ENCODE measurements at places on chromosomes 3 and 15.

- DNase-seq: peak; percentile 27
Observed at GRCh38 chr3:16945330-16945729, 60.6 kb downstream of the PLCL2 start.

DNA sequence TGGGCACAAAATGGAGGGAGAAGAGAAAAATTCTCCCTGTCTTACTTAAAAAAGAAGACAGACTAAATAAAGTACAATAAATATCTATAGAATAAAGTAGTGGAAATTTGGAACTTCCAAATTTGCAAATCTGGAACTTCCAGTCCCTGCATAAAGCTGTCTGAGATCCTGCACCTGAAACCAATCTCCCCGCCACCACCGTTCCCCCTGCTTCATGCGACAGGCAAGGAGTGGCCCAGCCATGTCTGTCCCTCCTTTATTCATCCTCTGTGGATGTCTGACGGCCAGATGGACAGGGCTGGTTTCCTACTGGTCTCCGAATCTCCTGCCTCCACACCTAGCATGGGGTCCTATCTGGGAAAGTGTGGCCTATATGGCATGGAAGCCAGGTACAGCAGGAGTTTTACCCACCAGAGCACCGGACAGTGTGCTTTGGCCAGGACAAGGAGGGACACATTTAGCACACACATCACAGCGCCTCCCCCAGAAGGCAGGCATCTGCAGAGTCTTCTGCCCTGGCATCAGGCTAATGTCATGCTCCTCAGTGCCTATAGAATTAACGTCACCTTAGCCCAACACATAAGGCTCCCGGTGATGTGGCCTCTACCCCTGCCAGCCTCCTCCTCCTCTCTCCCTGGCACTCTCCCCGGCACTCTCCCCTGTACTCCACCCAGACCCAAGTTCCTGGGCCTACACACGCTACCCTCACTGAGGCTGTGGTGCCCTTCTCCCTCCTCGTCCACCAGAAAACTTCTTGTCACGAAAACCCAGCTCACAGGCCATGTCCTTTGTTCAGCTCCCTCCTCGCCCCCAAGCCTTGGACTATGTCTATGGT, 170.8 kb downstream of the XXYLT1 start:
- DNase-seq: no peak

- no peak for DNase-seq
Observed at GRCh38 chr15:63044077-63044644, 1.6 kb downstream of the TPM1 start.

- DNase-seq: no peak
Observed at GRCh38 chr15:63826528-63826927, 7.2 kb downstream of the HERC1 start.

- no peak for DNase-seq
Observed at GRCh38 chr3:8938021-8938420, 25.3 kb downstream of the RAD18 start.

- DNase-seq: no peak
Observed at GRCh38 chr3:127915115-127915936, at the start of gene KBTBD12. KBTBD12 (plus strand) TSS chr3:127915232; CDS start chr3:127923062, 7,830 bp downstream.

- DNase-seq: no peak
Observed at GRCh38 chr3:87855616-87856015, 203.2 kb downstream of the CGGBP1 start.

DNA sequence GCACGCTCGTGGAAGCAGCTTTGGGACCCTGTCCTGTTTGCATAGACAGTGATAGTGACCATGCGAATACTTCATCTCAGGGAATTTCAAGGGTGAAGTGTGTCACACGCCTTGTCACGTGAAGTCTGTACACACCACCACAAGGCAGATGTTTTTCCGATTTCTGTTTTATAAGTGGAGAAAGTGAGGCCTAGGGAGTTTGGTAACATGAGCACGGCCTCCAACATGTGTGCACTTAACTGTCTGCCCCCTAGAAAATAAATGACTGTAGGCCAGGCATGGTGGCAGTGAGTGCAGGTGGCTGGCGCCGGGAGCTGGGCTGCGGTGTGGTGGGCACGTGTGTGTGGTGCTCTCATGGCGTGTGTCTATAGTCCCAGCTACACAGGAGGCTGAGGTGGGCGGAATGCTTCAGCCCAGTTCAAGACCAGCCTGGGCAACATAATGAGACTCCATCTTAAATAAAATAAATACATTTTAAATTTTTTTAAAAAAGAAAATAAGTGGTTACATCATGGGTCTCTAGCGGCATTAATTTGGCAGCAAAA, 42.0 kb downstream of the WHAMM start:
- no peak for DNase-seq

DNA sequence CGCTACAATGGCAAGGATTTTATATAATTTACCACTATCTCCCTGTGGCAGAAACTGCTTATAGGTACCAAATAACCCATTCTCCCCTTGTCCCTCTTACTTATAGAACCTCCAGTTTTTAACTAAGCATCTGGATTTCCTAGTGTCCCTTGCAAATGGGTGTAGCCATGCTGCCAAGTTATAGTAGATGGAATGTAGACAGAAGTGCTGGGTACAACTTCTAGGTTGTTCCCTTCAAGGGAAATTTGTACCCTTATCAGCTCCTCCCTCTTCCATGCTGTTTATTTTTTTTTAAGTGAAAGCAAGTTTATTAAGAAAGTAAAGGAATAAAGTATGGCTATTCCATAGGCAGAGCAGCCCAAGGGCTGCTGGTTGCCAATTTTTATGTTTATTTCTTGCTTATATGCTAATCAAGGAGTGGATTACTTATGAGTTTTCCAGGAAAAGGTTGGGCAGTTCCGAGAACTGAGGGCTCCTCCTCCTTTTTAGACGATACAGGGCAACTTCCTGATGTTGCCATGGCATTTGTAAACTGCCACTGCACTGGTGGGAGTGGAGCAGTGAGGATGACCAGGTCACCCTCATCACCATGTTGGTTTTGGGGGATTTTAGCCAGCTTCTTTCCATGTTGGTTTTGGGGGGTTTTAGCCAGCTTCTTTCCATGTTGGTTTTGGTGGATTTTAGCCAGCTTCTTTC, 40.1 kb upstream of the TM4SF19 start:
- no peak for DNase-seq

DNA sequence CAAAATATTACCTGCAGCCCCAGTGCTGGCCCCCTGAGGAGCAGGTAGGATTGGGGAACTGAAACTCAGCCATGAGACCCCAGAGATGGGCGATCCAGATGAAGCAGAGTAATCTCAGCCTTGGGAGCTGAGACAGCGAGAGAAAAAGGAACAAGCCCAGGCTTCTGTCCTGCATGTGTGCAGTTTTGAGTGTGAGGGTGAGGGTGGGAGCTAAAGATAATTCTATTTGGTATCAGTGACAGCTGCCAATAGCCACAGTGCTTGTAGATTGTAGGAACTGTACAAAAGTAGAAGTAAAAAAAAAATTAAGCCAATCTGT, 5.9 kb downstream of the ATP8B4 start:
- DNase-seq: no peak

DNA sequence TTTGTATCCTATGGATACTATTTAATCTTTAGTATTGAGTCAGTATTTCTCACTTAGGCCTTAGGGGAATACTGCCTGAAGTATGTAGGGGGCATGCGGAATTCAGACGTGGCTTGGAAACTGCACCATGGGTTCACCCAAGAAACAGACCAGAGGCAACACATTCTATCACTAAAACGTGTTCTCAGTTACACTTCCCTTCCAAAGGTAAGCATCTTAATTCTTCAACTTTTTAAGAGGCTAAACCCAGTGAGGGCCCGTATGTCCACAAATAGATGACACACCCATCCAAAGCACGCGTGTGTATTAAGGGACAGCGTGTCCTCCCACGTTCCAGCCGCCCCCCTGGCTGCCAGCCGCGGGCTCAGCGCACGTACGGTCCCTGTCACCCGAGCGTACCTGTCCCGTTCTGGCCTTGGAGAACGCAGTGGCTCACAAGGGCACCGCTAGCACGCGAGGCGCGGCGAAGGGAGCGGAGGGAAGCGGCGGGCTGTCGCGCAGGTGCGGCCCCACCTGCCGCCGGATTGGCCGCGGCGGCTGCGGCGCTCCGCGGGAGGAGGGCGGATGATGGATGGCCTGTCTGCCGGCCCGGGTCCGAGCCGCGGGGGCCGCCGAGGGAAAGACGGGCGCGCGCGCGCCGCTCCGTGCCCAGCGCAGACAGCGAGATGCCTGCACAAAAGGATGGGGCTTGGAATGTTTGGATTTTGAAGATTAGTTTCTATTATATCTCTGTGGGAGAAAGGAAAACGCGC, 1003.9 kb upstream of the NR2F2 start:
- DNase-seq: no peak

Data from LNCaP clone FGC (cell line).